ENCODE measurements at places on chromosomes 2 and 18.

- no peak for DNase-seq
These were observed 314.0 kb upstream of the FAM98A start for GRCh38 chr2:33913071-33913616.

GRCh38 chr2:57965219-57965618 lies 81.4 kb upstream of the VRK2 start:
- DNase-seq: no peak

DNA sequence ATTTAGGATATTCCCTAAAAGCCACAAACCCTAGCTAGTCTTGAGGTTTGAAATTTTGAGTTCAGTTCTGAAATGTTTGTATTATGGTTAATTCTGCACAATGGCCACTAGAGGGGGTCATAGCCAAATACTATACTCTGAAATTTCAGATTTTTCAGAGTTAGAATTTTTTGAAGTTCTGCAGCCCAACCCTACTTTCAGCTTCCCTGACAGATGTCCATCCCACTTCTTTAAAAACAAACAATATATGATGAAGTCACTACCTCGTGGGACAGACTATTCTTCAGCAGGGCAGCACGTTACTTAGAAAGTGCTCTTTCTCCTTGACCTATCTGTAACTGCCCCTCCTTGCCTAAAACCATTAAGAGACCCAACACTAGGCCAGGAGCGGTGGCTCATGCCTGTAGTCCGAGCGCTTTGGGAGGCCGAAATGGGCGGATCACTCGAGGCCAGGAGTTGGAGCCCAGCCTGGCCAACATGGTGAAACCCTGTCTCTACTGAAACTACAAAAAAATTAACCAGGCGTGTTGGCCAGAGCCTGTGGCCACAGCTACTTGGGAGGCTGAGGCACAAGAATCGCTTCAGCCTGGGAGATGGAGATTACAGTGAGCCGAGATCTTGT lies 48.2 kb upstream of the PAPOLG start:
- peak; percentile 45 for DNase-seq

DNA sequence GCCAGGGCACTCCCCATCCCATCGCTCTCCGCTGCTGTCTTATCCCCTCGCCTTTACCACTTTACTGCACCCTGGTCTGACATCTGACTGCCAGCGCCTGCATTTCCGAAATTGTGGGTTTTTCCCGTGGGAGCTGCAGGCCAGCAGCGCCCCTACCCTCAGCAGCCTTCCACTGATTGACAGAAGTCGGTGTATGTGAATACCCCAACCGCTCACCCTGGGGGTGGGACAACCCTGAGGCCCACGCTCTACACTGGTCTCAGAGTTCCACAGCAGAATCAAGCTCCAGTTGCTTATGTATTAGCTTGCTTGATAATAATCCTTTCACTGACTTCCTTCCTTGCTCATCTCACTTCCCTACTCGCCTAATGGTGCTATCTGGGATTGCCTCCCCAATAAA lies 62.0 kb downstream of the POLE4 start:
- DNase-seq: no peak

DNA sequence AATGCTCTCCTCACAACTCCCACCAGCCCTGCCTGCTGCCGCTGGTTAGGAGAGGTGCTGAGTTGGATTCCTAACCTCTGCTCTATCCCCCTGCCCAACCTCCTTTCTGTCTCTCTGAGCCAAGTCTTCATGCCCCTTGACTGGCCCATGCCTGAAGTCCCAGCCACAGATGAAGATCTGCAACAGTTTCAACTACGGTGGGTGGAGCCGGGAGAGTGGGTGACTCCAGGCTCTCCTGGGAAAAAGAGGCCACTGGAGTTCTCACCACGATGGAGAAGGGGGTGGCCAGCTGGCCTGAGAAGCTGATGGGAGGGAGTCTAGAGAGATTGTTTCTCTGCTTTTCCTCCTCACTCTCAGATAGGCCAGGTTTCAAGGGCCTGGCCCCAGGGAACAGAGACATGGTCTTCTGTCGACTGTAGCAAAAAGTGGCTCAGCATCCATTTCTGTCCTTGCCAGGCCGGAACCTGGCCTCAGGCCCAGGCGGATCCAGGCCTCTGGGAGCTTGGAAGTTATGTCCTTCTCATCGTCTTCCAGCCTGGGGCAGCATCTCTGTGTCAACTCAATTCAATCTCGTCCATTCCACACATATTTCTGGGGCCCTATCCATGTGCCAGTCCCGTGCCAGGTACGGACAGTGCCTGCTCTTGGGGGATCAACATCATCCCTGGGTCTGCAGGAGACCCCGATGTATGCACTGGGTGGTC lies 75.3 kb downstream of the INHBB start:
- DNase-seq: no peak

DNA sequence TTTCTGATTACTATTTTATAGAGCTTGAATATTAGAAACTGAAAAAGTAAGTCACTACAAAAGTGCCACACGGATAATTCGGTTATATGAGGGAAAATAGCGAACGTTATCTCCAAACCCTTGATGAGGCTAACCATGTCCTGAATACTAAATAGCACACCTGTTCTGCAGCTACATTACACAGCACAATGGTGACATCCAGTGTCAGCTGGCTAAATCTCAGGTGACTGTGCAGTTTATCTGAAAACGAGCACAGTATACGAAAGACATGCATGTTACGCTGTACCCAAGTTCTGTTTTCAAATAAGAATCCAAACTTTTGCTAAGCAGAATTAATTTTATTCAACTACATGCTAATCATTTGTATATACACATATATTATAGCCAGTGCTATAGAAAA lies 9.0 kb downstream of the CCDC68 start:
- DNase-seq: no peak

GRCh38 chr2:46379213-46380037 lies 82.2 kb downstream of the EPAS1 start:
- DNase-seq: peak; percentile 43

All from AG08396 (cell line).